Chondrocyte (in vitro differentiated cells): ENCODE measurements at places on chromosomes 5 and 9.
A peak's percentile ranks its signal among the peaks of the same experiment; 100 is the strongest.

- DNase-seq = no peak
Observed at GRCh38 chr9:94913550-94913949, 187.1 kb downstream of the AOPEP start.

DNA sequence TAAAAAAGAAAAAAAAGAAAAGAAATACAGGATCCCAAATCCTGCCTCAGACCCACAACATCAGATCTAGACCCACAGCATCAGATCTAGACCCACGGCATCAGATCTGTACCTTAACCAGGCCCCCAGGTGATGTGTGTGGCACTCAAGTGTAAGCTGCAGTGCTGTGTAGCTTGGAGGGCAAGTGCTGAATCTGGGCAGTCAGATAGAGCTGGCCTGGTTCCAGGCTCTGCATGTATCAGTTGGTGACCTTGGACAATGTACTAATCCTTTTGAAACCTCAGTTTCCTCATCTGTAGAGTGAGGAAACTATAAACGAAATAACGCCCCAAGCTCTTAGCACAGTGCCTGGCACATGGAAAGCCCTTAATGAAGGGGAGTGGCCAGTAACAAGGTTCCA, 16.7 kb downstream of the COL15A1 start:
- DNase-seq = no peak

- no peak for DNase-seq
Observed at GRCh38 chr5:62581836-62582597, 3.4 kb downstream of the LRRC70 start.

- no peak for DNase-seq
Observed at GRCh38 chr5:58503390-58504046, 12.3 kb downstream of the GAPT start.

DNA sequence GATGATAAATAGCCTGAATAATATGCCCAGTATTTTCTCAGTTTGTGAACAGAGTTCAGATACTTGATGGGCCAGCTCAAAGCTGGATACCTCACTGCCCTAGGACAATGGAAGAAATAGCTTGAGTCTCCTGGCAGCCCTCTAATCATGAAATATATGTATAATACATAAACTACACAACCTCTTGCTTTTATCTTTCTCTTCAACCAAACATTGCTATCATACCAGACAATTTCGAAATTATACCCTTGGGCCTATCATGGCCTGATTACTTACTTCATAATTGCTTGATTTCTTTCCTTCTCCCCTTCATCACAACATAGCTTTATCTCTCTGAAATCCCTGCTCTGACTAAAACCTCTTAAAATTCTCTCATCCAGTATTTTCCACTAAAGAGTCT, 1144.9 kb upstream of the C9orf72 start:
- no peak for DNase-seq

GRCh38 chr5:17443333-17444130, 54.5 kb upstream of the TAF11L2 start:
- DNase-seq = no peak

DNA sequence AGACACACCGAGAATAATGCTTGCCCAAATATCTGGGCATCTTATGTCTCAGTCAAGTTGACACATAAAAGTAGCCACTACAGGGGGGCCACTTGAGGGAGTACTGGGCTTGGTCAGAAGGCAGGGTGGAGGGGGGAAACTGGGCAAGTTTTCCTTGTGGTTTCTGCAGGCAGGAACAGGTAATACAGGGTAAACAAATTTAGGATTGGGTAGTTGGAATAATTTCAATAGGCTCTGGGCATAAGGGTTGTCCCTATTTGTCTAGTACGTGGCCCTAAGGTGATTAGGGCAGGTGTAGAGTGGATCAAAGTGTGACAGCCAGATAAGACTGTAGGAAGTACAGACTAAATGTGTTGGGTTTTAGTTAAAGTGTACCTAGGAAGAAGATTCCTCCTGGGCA, 353.1 kb downstream of the TLE4 start:
- no peak for DNase-seq

GRCh38 chr5:170151097-170151831, 45.6 kb downstream of the FOXI1 start:
- DNase-seq = no peak

DNA sequence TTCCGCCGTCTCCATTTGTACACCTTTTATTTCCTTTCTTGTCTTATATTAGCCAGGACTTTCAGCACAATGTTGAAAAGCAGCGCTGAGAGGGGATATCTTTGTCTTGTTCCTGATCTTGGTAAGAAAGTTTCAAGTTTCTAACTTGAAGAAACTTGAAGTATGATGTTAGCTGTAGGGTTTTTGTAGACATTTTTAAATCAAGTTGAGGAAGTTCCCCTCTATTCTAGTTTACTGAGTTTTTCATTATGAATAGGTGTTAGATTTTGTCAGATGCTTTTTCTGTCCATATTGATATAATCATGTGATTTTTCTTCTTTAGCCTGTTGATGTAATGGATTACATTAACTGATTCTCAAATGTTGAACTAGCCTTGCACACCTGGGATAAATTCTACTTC, 425.7 kb downstream of the PIK3R1 start:
- no peak for DNase-seq

DNA sequence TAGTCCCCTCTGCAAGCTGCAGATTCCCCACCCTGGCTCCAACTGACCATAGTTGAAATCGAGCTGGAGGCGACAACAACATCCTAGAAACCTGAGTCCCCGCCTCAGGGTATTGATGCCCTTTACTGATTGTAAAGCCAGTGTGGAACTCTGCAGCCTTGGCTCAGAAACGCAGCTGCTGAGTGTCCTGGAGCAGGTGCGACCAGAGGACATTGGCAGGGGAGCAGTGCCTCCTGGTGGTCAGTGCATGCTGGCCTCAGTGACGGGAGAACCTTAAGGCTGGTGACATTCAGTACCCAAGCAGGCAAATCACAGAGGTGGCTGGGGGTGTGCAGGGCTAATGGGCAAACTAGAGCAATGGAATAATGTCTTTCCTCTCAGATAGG, 20.4 kb upstream of the ZNF354B start:
- DNase-seq = no peak

DNA sequence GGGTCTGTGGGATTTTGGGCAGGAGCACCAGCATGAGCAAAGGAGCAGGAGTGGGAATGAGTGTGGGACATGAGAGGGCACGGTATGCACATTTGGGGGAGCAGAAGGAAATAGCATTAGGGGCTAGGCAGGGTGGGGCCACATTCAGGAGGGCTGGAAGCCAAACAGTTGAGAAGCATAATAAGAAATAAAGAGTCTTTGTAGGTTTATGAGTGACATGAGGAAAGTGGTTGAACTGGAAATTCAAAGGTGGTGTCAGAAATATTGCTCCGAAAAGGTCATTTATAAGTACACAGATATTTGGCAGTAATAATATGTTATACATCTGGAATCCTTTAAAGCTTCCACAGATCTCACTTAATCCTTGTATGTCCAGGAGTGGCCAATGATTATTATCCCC, 26.4 kb downstream of the ARHGEF28 start:
- no peak for DNase-seq

- no peak for DNase-seq
Observed at GRCh38 chr5:173830421-173830820, 57.7 kb upstream of the CPEB4 start.

DNA sequence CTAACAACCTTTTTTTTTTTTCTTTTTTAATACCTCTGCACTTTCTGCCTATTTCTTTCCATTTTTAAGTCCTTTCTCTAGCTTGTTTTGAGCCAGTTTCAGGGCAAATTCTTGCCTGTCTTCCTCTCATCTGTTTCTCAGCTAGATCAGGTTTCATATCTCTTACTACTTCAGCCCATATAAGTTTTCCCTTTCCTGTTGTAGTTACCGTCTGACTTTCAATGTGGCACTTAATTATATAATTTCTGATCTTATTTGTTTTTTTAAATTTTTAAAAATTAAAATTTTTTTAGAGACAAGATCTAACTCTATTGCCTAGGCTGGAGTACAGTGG, 104.7 kb upstream of the ELL2 start:
- DNase-seq = no peak

- peak; percentile 82 for DNase-seq
Observed at GRCh38 chr5:140402258-140403074, 833 bp downstream of the ANKHD1 start.
